ENCODE measurements at places on chromosomes 6 and 20. TPM values are rescaled to one million over a fixed set of nuclear protein-coding genes. Genes with fewer than 3 reads are reported as not detected.

DNA sequence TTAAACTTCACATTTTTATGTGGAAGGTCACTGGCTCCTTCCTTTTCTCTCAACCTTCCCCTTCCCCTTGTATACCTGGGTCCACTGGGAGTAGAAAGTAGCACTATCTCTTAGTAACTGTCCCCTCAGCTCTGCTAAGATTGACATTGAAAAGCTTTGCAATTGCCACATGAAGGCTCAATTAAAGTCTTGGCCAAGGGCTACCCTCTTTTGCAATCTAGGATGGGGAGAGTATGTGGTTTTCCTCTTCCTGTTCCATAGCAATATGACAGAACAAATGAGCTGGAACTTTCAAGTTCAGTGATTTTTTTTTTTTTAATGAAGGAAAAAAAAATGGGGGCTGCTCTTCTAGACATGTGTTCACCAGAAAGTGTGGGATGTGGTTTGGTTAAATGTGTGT lies 37.1 kb downstream of the PROKR2 start:
- H3K4me1 ChIP-seq: no peaks in the 10 kb centered on the region
- H3K4me3 ChIP-seq: no peak overlapping the region
- H3K36me3 ChIP-seq: no peaks in the 10 kb centered on the region

- H3K27me3 ChIP-seq: peaks cover 57% of the 10 kb centered on the region
- H3K27ac ChIP-seq: no peak overlapping the region
- H3K4me3 ChIP-seq: peak overlapping the region; percentile 37
- peaks cover 5% of the 10 kb centered on the region for H3K4me1 ChIP-seq
These were observed 630 bp downstream of the PPP1R3G start for GRCh38 chr6:5085648-5086293.

Gene TXLNB
- 0.09 TPM for total RNA-seq

Gene KIAA0408
- total RNA-seq: 8.2 TPM

Data from activated CD4-positive, alpha-beta T cell treated with anti-CD3 and anti-CD28 coated beads, Interleukin-2, amount 10 ng/mL, durations not matched to agents 24 days and 14 days (primary cell).